RPMI7951 (cell line): ENCODE measurements at places on chromosomes 1 and 21.

- DNase-seq = peak; percentile 88
These were observed 256.8 kb downstream of the TOMM20 start for GRCh38 chr1:234871710-234872271.

GRCh38 chr1:112840631-112841624, 115.1 kb downstream of the SLC16A1 start:
- DNase-seq = peak; percentile 38

DNA sequence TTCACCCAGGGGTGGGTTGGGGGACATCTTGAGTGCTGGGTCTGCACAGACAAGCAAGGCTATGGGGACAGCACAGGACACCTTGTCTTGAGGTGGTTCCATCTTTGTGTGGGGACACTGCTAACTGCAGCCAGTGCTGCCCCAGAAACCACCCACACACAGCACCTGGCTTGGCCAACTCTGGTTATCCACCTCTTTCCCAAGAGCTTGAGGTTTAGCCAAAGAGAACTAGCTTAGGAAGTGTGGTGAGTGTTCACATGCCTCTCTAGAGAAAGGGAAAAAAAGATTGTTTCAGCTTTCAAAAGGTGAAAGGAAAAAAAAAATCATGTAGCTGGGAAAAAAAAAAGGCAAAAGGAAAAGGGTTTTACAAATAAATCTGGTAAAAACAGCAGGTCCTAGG, 32.4 kb downstream of the BCAR3 start:
- DNase-seq = no peak

DNA sequence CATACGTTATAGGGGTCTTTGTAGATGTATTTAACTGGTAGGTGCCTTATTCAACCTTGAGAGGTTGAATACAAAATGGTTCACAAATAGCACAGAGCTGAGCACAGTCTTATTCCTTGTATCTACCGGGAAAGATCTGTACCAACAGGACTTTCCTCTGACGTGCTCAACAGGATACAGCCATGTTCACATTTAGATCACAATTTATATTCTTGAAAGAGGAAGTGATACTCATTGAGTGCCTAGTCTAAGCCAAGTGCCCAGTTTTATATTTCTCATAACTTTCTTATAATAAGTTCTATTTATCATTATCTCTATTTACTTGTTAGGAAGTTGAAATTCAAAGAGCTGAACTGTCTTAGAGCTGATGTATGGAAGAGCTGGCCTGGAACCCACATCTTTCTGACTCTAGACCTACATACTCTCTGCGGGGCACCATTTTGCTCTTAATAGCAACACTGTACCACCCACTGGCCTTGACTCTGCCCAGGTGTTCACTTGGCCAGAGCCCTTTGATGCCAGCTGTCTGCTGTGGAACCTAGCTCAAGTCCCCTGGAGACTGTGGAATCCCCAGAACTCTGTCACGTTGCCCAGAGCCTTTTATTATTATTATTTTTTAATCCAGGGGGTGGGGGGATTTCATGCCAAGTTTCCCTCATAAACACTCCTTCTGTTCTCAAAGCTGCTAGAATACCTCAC, 156.2 kb downstream of the TPR start:
- no peak for DNase-seq

DNA sequence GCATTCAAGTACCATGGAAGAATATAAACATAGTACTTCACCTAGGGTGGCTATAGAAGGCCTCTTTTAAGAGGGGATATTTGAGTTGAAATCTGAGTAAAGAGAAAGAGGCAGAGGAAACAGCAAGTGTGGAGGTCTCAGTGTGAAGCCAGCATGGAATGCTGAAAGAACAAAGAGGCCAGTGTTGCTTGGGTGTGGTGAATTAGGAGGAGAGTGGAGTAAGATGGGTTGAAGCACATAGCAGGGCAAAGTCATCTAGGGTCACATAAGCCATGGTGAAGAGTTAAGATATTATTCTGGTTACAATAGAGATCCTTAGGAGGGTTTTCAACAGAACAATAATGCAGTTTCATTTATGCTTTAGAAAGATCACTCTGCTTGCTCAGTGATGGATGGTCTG, 37.5 kb downstream of the C1orf141 start:
- DNase-seq = peak; percentile 29

DNA sequence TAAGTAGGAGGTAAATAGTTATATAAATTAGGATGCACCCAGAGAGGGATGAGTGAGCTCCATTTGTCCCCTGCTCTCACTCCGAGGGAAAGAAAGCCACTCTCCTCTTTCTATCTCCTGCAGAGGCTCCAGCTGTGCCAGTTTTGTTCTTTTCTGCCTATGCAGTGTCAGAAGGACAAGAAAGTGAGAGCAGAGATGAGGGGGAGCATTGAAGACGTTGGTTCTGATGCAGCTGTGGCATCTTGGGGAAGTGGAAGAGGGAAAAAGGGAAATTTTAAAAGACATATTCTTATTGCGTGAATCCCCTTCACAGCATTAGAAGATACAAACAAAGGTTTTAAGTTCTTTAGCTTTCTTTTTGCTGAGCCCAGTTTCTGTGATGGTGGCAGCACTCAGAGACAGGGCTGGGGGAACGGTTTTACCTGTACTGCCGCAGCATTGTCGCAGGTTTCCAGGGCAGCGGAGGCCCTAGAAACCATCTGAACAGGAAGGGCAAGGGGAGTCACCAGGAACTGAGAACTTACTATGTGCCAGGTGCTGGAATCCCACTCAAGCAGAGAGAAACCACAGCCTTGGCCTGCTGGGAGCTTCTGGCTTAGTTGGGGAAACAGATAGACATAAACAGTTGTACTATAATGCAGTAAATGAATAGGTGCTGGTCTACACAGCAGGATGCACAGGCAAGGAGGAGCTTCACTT, 44.9 kb upstream of the USP24 start:
- no peak for DNase-seq

DNA sequence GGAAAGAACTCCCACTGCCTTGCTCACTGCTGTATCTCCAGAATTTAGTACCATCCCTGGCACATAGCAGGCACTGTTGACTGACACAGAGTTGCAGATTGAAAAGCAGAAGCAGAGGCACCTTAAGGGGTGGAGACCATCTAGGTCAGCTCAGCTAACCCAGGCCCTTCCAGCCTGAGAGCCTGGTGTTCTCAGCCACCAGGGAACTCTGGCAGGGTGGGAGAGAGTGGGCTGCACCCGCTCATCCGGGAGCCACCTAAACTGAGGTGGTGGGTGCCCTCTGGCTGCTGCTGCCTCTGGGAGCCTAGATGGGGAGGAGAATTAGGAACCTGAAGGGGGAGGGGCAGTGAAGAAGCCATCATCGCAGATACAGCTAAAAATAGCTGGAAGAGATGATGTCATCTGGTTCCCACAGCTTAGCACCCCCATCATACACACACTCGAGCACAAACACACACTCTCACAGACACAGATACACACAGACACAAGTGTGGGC, 1.5 kb upstream of the TSPAN1 start:
- DNase-seq = no peak

DNA sequence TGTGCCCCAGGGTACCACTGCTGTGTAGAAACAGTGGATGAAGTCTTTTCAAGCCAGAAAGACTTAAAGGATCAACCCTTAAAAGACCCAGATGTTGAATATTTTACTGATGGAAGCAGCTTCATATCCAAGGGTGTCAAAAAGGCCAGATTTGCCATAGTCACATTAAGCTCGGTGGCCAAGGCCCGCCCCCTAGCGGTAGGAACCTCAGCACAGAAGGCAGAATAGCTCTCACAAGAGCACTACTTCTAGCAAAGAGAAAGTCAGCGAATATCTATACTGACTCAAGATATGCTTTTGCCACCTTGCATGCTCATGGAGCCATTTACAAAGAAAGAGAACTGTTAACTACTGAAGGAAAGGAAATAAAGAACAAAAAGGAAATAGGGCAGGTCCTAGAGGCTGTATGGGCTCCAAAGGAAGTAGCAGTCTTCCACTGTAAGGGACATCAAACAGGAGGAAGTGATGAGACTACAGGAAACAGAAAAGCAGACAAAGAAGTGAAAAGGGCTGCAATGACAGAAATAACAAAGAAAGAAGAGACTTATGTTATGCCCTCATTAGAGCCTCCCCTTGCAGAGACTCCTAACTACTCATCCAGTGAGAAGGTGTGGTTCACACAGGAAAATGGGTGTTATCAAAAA, 90.5 kb downstream of the LIPI start:
- DNase-seq = peak; percentile 1

- no peak for DNase-seq
These were observed 5.2 kb downstream of the ID3 start for GRCh38 chr1:23554127-23554480.

DNA sequence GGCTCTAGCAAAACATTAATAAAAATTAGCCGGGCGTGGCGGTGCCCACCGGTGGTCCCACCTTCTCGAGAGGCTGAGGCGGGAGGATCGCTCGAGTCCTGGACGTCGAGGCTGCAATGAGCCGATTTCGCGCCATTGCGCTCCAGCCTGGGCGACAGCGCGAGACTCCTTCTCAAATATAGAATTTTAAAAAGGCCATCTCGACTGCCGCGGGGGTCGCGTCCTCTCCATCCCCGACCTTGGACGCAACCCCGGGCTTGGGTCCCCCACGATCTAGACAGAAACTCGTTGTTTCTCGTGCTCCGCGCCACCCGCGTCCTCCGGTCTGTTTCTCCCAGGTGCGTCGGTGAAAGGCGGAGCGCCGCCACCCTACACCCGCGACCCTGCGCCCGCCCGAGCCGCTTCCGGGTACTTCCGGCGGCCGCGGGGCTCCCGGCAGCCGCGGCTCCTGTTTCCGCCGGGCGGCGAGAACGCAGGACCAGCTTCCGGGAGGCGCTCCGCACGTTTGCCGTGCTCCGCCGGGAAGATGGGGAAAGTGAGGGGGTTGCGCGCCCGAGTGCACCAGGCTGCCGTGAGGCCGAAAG, at the start of gene SLX9:
Gene SLX9 (plus strand): TSS at position 498 of the 584 bp plus-strand sequence. CDS start 29 bp downstream, at position 527.
- DNase-seq = peak; percentile 69

DNA sequence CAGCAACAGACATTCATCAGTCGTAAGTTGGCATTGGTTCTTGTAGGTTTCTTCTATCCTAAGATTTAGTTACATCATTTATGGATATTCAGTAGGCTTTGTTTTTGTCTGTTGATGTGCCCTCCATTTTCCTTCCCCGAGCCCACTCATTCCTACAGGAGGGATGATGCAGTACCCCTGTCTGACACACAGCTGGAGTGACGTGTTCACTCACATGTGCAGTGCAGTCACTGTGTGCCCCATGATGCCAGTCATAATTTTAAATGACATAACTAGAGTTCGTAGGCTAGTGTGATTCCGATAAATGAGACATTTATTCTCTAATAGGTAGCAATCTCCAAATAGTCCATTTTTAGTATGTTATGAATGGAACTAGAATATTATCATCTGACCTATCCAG, 438.4 kb downstream of the DSCAM start:
- no peak for DNase-seq
